Pons (tissue), 1 donor: ENCODE measurements at places on chromosomes 3 and 15.

- no peak for DNase-seq
Observed at GRCh38 chr3:157100608-157101396, 59.1 kb downstream of the CCNL1 start.

GRCh38 chr3:58150810-58151199 lies 60.0 kb downstream of the DNASE1L3 start:
- no peak for DNase-seq

- peak; percentile 86 for DNase-seq
Observed at GRCh38 chr15:29233566-29233965, 36.1 kb downstream of the NSMCE3 start.

- DNase-seq: no peak
Observed at GRCh38 chr3:160678292-160678842, 1.4 kb downstream of the ARL14 start.

GRCh38 chr15:88274553-88275460 lies 18.3 kb upstream of the NTRK3 start:
- peak; percentile 72 for DNase-seq

GRCh38 chr3:176905331-176905730 lies 292.0 kb downstream of the TBL1XR1 start:
- no peak for DNase-seq
